ENCODE measurements at places on chromosomes 1 and 21. TPM values are rescaled to one million over a fixed set of nuclear protein-coding genes. Genes with fewer than 3 reads are reported as not detected.

Gene LCE2A
- not detected for total RNA-seq

Gene MEGF6
- 5.8 TPM for total RNA-seq

Gene CEP170
- total RNA-seq, result 353 TPM

Gene NCAM2
- 162 TPM for total RNA-seq

Gene RPE65
- total RNA-seq, result 2.1 TPM

Gene ATAD3B
- total RNA-seq, result 9.9 TPM

Gene FCMR
- 0.46 TPM for total RNA-seq

Gene SPRR2B
- total RNA-seq, result not detected

Gene CLEC20A
- total RNA-seq, result not detected

Gene OR14A2
- not detected for total RNA-seq

Gene PRKACB
- total RNA-seq, result 456 TPM

Gene MYOC
- total RNA-seq, result not detected

Gene CHI3L1
- 1.2 TPM for total RNA-seq

Gene GCSAML
- 0.69 TPM for total RNA-seq

Gene REG4
- not detected for total RNA-seq

Gene CRABP2
- 8.8 TPM for total RNA-seq

Gene C1orf94
- 0.23 TPM for total RNA-seq

Gene OR2T35
- not detected for total RNA-seq

Gene FMOD
- total RNA-seq, result 0.92 TPM

Gene TPR
- 88.3 TPM for total RNA-seq

Gene TENT5C
- total RNA-seq, result 8.8 TPM

Gene RWDD3
- total RNA-seq, result 28.8 TPM

Gene HPDL
- total RNA-seq, result 1.2 TPM

Gene PDC
- not detected for total RNA-seq

Gene OR2L5
- 1.8 TPM for total RNA-seq

Gene SPRR5
- total RNA-seq, result not detected

Gene CD101
- total RNA-seq, result 1.6 TPM

Gene CNR2
- not detected for total RNA-seq

Gene DNAJC28
- 8.5 TPM for total RNA-seq

Gene CFHR2
- total RNA-seq, result not detected
